ENCODE measurements at places on chromosomes 11 and 22.

DNA sequence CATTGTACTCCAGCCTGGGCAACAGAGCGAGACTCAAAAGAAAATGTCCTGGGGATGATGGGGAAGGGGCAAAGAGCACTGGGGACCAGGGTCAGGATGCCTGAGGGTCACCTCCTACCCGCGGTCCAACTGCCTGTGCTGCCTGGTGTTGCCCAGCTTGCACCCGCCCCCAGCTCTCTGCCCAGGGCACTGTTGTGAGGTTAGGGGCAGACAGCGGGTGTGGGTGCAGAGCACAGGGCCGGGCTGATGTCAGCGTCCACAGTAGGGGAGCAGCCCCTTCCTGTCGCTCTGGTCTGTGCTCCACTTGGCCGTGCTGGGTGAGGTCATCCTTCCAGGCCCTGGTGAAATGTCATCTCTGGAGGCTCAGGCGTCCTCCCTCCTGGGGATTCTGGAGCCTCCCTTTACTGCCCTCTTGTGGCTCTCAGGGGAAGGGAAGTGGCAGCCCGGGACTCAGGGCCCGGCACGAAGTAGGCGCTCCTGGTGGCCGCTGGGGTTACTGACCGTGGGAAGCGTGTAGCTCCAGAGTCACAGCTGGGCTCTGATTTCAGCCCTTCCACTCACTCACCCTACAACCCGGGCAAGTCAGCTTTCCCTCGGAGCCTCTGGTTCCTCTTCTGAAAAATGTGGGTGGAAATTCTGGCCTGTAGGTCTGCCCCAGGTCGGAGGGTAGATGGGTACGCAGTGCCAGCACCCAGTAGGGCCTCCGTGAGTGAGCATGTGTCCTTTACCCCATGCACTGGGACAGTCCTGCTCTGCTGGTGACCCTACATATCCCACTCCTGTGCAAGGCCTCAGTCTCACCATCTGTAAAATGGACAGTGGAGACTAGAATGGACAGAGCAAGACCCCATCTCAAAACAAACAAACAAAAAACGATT lies 17.3 kb upstream of the PRR5 start:
- peak; percentile 99 for DNase-seq

GRCh38 chr11:101401245-101401644 lies 182.6 kb downstream of the TRPC6 start:
- DNase-seq = no peak

DNA sequence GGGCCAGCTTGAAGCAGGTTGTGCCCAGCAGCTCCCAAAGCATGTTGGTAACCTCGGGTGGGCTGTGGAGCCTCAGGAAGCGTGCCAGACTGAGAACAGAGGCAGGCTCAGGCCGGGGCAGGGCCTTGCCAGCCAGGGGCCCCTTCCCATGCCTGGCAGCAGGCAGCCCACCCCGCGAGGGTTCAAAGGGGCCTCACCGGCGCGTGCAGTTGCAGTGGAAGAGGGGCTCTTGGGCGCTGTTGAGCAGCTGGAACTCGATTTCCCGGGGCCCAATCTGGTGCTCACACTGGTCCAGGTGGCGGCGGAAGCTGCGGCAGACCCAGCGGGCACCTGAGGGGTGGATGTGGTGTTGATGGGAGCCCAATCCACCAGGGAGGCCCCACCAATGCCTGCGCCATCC lies 3.6 kb downstream of the PLA2G3 start:
- peak; percentile 45 for DNase-seq

- DNase-seq = no peak
Observed at GRCh38 chr11:10310301-10310841, 5.5 kb downstream of the ADM start.

DNA sequence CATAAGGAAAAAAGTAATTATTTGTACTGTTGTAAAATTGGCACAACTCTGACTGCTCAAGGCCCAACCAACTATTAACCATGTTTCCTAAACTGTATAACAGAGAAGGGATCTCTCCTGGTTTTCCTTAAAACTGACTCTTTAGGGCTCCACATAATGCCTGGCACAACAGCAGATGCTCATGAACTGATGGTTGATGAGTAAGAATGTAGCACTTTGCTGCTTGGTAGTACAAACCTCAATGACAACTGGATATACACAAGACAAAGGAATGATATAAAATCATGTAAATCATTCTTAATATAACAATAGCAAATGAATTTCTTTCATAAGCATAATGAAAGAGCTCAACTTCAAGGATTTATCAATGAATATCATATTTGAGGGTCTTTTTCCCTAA lies 11.7 kb downstream of the MSANTD2 start:
- DNase-seq = no peak

- DNase-seq = no peak
Observed at GRCh38 chr11:57762235-57762861, 746 bp downstream of the CTNND1 start.

DNA sequence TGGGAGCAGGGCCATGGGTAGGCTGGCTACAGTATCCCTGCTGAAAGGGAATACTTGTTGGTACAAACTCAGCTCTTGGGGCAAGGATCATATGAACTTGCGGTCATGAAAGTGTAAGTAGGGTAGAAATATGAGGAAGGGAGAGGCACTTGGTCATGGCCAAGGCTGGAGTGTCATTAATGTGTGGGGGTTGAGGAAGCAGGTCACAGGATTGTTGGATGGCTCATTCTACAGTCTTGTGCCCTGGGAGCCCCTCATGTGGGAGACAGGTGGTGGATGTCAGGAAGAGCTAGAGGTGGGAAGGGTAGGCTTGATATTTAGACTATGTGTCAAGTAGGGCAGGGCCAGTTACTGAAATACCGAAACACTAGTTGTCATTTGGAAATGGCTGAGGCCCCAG lies 95.5 kb downstream of the RRM1 start:
- no peak for DNase-seq

GRCh38 chr11:63551091-63551888 lies 11.9 kb downstream of the PLAAT2 start:
- DNase-seq = no peak

- no peak for DNase-seq
Observed at GRCh38 chr22:42158456-42159132, 28.0 kb upstream of the CYP2D6 start.

GRCh38 chr11:117724621-117725020 lies 72.4 kb downstream of the DSCAML1 start:
- DNase-seq = no peak

DNA sequence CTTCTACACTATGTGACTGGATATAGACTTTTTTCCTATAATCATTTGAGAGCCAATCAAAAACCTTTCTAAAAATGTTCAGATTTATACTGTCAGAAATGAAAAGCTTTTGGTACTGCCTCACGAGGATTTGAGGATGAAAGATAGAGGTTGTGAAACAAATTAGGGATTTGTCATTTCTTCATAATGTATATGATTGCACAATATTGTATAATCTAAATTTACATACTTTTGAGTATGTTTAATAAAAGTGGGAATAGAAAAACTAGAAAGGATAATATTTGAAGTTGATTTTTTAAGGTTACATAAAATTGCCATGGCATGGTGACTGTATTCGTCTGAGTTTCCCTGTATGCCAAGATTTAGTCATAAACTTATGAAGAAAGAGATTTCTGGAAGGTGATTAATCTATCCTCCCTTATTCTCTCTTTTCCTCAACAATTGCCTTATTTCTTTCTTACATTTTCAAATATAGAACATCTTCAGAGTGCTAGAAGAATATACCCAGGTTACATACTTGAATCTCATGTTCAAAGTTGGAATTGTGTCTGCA lies 56.2 kb downstream of the CASP12 start:
- no peak for DNase-seq

DNA sequence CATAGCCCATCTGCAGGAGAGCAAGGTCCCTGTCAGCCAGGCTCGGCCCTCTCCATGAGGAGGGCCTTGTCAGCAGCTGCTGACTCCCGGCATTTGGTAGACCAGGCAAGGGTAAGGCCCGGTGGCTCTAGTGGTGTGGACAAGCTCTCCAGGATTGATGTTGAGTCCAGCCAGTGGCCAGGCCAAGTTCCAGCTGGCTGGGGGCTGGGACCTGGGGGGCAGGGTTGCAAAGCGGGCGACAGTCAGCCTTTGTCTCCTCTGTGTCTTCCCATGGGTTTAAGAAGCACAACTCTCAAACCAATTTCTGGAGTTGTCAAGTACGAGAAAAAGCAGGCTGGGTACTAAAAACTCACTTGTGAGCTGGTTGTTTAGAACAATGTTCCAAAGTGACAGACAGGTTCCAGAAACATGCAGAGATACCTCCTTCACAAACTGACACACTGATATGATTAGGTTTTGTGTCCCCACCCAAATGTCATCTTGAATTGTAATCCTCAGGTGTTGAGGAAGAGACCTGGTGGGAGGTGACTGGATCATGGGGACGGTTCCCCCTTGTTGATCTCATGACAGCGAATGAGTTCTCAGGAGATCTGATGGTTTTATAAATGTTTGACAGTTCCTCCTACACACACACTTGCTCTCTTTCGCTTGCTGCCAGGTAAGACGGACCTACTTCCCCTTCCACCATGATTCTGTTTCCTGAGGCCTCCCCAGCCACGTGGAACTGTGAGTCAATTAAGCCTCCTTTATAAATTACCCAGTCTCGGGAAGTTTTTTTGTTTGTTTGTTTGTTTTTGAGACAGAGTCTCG lies 52.3 kb upstream of the SERPIND1 start:
- no peak for DNase-seq

DNA sequence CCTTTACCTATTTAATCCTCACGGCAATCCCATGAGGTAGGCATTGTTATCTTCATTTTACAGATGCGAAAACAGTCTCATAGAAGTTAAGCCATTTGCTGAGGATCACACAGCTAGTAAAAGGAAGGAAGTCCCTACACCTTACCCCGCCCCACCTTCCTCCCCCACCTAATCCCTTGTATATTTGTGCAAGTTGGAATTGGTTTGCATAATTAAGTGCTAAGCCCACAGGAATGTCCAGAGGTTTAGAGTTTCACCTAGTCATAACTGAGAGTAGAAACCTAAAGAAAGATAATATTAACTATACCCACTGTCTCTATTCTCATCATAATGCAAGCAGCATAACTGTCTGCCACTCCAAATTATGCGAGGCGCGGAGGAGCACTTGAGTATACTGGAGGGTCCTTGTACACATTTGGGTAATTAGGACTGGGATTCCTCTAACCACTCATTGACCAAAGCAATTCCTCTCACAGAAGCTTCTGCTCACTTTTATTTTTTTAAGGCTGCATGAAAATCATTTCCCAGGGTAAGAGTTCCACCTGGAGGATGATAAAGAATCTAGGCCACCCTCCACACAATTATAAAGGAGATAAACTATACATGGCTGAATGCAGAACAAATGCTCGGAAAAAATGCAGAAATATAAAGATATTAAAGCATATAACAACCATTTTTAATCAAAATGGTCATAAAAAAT lies 199.9 kb downstream of the FAM181B start:
- no peak for DNase-seq

- no peak for DNase-seq
Observed at GRCh38 chr22:26822313-26822712, 164.9 kb downstream of the MIAT start.

GRCh38 chr11:30172883-30173311 lies 57.9 kb upstream of the FSHB start:
- peak; percentile 64 for DNase-seq

- no peak for DNase-seq
Observed at GRCh38 chr22:47775191-47775590, 1012.7 kb downstream of the TBC1D22A start.

DNA sequence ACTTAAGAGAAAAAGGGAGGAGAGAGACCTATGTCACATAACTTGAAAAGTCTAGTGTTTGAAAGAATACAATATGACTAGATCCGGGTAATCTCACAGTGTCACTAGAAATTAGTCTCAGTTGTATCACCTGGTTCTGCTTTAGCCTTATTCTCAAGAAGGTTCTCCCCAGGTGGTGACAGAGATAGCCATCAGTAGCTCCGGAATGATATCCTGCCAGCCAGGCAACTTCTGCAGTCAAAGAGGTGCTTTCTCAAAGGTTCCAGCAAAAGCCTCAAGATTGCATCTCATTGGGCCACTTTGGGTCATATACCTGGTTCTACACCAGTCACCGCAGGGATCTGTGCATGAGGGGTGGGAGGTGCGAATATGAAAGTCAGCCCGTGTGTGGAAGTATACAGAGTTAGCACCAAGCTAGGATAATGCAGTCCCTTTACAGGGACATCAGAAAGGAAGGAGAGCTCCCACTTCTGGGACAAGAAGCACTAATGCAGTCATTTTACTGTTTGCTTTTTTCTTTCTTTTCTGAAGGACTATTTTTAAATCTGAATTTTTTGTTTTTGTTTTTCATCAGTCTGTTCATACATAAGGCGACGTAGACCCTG lies 61.1 kb downstream of the CYB5R2 start:
- peak; percentile 81 for DNase-seq

All from islet precursor cell (in vitro differentiated cells).